ENCODE measurements at places on chromosomes 3 and 15. TPM values are rescaled to one million over a fixed set of nuclear protein-coding genes. Genes with fewer than 3 reads are reported as not detected.

MYRIP gene
- total RNA-seq: 2.9 TPM

PARP15 gene
- total RNA-seq: 1.3 TPM

C3orf49 gene
- total RNA-seq: not detected

XCR1 gene
- 1.0 TPM for total RNA-seq

CHRNA5 gene
- 3.3 TPM for total RNA-seq

PLD1 gene
- 43.3 TPM for total RNA-seq

COMMD4 gene
- 15.9 TPM for total RNA-seq

NPAP1 gene
- 0.58 TPM for total RNA-seq

KCNMB2 gene
- total RNA-seq: 6.1 TPM

NT5DC2 gene
- total RNA-seq: 32.9 TPM

CASR gene
- 0.74 TPM for total RNA-seq

PLCB2 gene
- total RNA-seq: 3.9 TPM

TMEM89 gene
- total RNA-seq: not detected

CCR1 gene
- total RNA-seq: 7.7 TPM

Data from urinary bladder (tissue), 4 donors.